ENCODE measurements at places on chromosomes 5 and 9.

- peak; percentile 97 for DNase-seq
Observed at GRCh38 chr5:400282-401145, 42.5 kb upstream of the EXOC3 start.

DNA sequence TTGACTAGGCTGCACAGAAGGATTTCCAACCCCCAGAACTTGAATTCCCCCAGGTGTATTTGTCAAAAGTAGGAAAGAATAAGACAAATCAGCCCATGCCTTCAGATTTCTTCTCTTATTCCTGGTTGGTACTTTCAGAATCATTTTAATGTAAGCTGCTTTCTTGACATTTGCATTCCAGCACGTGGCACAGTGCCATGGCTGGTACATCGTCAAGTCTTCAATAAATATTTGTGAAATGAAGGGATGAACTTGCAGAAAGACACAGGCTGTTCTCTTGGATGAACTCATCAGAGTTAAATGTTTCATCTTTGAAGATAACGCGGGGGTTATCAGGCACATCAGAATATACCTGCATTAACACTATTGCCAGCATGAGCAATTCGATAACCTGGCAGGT lies 14.5 kb downstream of the KCNIP1 start:
- DNase-seq = peak; percentile 29

- DNase-seq = no peak
Observed at GRCh38 chr9:127319366-127320114, 55.0 kb downstream of the GARNL3 start.

DNA sequence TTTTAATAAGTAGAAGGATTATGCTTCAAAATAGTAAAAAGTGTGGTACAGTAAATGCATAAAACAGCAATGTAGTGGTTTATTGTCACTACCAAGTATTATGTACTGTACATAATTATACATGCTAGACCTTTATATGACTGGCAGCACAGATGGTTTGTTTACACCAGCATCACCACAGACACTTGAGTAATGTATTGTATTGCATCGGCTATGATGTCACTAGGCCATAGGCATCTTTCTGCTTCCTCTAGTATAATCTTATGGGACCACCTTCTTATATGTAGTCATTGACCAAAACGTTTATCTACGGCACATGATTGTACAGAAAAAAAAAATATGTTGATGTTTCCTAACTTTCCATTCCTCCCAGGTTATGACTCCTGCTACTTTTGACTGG lies 31.9 kb upstream of the SSBP2 start:
- DNase-seq = peak; percentile 35

- peak; percentile 20 for DNase-seq
Observed at GRCh38 chr5:4058899-4059298, 463.3 kb downstream of the IRX1 start.

DNA sequence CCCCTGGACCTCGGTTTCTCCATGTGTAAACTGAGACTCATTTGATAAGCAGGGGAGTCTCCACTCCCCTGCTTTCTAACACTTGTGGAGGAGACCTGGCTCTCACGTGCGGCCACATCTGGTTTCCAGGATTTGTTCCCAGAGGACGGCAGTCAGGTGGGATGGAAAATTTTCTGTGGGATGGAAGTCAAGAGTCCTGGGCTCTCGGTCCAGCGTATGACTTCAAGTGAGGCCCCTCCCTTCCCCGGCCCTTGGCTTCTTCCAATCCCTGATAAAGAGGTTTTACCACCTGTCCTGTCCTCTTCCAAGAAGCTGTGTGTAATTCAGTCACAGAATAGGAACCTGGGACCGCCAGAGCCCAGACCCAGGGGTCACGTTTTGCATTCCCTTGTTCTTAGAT lies 35.0 kb downstream of the TMOD1 start:
- DNase-seq = no peak

GRCh38 chr9:431701-432100 lies 217.0 kb downstream of the DOCK8 start:
- DNase-seq = no peak

DNA sequence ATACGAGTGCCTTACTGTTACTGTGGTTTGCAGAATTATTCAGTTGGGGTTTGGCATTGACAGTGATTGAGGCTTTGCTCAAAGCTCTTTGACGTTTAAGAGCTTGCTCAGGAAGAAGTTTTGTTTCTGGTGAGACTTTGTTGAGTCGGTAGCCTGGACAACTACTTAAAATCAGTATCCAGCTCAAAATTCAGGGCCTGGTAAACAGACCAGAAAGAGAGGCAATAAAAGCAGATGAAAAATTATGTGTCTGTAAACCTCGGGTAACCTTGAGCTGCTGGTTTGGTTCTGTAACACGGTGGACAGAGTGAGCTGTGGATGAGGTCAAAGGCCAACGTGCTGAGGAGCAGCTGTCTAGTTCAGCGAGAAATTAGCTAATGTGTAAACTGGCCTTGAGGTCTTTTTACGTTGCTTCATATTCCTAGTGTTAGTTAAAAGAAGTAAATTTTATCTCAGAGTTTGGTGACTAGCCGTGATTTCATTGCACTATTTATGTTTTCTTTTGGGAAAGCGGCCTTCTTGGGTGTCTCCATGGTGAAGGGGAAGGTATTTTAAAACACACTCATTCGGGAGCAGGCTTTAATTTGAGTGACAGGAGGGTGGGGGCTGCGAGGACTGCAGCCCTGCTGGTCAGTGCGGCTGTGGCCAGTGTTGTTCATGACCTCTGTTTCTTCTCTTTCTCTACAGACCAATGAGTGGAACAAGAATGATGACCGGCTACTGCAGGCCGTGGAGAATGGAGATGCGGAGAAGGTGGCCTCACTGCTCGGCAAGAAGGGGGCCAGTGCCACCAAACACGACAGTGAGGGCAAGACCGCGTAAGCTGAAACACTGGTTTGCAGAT lies 82.0 kb upstream of the TTC23L start:
- DNase-seq = no peak

GRCh38 chr5:116844015-116844414 lies 269.4 kb upstream of the SEMA6A start:
- DNase-seq = no peak

DNA sequence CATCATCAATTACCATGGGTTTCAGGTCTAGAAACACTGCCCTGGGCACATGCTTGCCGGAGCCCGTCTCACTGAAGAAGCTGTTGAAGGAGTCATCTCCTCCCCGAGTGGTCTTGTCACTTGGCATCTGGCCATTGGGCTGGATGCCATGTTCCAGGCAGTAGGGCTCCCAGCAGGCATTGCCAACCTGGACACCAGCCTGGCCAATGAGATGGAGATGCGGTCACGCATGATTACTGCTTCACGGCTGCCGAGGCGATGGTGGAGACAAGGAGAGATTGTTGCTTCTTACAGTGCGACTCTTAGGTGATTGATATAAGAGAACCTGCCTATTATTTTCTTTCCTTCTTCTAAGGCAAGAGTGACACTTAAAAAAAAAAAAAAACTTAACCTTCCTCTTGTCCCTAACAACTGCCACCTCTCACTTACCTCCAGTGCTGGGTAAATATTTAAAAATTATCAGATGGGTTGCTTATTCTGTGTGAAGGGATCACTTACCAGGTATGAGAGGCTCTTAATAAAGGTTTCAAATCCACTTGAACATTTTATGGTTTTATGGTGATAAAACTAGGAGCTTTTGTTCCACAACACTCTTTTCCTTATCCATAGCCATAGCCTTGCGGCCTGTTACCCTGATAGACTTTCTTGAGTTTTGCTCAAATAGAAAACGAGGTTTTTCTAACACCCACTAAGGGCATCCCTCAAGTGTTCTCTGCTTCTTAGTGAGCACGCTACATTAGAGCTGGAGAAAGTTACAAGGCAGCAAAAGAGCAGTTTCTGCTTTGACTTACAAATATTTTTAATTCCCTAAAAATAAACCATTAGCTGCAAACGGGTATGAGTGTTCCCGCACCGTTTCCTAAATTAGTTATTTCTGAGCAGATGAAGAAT lies 41.2 kb downstream of the NIM1K start:
- DNase-seq = no peak

DNA sequence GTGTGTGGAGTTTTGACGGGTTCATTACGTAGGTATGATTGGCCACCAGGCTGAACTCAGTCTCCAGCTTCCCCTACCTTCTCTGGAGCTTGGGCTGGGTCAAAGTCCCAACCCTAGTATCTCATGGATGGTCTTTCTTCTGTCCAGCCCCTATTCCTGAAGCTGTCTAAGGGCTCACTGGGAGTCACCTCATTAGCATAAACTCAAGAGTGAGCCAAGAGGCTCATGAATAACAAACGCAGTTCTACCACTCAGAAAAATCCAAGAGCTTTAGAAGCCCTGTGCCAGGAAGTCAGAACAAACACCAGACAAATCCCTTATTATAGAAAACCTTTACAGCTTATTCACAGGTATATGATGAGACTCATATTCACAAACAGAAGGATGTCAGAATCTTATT lies 180.3 kb upstream of the NFIL3 start:
- no peak for DNase-seq

GRCh38 chr9:95313010-95313498 lies 4.5 kb downstream of the FANCC start:
- DNase-seq = peak; percentile 56

- DNase-seq = no peak
Observed at GRCh38 chr5:124027441-124027840, 515.5 kb downstream of the CSNK1G3 start.

DNA sequence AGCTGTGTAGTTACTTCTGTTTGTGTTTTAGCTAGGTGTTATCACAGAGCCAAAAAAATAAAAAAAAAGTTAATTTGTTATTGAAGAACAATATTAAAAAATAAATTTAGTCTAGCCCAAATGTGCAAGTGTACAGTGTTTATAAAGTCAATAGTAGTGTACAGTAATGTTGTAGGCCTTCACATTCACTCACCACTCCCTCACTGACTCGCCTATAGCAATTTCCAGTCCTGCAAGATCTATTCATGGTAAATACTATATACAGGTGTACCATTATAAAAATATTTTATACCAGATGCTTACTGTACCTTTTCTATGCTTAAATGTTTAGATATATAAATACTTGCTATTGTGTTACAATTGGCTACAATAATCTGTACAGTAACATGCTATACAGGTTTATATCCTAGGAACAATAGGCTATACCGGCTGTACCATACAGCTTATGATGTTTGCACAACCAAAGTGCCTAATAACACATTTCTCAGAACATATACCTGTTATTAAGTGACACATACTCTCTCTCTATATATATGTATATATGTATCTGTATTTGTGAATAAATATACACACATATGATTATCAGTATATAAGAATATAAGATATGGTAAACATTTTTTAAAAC lies 341.4 kb upstream of the EDIL3 start:
- DNase-seq = no peak

GRCh38 chr5:3601911-3602782 lies 6.5 kb downstream of the IRX1 start:
- peak; percentile 54 for DNase-seq

GRCh38 chr9:100602342-100602801 lies 24.5 kb downstream of the CAVIN4 start:
- DNase-seq = peak; percentile 45

DNA sequence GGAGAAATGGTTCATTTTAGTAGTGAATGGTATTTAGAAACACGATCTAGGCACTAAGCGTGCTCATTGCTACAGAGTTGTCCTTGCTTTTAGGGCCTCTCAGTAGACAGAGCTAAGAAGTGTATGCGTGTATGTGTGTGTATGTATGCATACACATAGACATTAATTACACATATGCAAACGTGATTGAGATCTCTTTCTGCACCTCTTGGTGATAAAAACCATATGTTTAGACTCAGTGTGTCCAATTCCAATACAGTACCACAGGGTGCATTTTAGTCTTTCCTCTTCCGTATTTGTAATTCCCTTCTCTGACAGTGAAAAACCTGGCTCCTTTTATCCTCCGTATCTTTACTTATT lies 13.1 kb downstream of the TRIO start:
- DNase-seq = no peak

DNA sequence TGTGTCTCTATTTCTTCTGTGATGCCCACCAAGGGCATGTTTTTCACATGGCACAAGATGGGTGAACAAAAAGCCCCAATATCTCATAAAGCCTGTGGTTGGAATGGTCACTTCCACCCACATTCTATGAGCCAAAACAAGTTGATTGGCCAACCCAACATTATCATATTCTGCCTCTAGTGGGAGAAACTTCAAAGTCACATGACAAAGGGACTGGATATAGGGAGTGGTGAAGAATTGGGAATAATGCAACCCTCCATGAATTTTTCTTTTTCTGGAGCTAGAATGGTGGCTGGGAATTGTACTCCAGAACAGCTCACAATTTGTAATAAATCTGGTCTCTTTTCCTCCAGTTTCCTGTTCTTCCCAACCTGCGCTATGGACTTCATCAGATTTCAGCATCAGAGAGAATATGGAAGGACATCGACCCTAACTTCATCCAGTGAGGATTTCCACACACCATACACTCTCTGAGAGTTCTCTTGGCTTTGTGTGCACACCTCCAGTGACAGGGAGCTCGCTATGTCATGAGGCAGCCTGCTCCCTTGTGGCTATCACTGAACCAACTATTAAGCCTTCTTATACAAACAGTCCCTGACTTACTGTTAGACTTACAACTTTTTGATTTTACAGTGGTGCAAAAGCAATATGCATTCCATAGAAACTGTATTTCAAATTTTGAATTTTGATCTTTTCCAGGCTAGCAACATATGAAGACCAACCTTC lies 12.0 kb upstream of the B4GALT1 start:
- DNase-seq = no peak

DNA sequence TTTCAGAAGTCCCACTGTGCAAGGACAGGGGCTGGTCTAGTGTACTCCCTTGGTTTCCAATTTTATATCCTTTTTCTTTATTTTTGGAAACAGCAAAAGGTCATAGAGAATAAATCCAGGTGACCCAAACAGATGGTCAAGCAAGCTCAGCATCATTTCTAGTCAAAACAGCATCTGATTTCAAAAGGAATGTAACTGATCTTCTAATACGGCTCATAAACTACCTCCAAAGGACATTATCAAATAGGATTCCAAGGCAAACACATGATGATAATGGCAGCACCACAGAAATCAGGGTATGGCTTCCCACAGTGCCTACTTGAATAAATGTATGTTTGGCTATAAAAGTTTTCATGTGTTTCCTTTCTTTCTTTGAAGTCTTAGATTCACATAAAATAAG lies 57.1 kb downstream of the SUSD1 start:
- DNase-seq = no peak

GRCh38 chr9:93821307-93821703 lies 133.8 kb downstream of the BARX1 start:
- no peak for DNase-seq

- DNase-seq = peak; percentile 65
Observed at GRCh38 chr9:107336718-107337360, 53.8 kb downstream of the RAD23B start.

DNA sequence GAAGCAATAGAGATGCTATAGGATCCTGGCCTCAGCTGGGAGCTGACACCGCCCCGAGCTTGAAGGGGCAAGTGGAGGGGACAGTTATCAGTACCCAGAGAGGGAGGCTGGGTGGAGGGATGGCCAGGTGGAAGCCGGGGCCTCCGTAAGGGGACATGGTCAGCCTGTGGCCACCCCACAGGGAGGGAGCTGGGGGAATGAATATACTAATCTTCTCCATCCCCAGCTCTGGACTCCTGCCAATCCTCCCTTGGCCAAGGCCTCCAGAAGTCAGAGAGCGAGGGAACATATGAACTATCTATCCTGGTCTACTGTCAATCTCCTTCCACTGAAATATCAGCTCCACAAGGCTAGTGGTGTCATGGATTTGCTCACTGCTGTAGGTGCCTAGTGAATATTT lies 109.3 kb downstream of the BOD1 start:
- no peak for DNase-seq

Data from fibroblast of skin of scalp (primary cell).